Subcutaneous preadipocyte (primary cell): ENCODE measurements at places on chromosomes 11 and 22. TPM values are rescaled to one million over a fixed set of nuclear protein-coding genes. Genes with fewer than 3 reads are reported as not detected.

The PARVG gene
- total RNA-seq = under 0.01 and 0.20 TPM in 2 replicates

The CELSR1 gene
- 0.20 and 1.1 TPM in 2 replicates for total RNA-seq

The NCF4 gene
- not detected in 2 replicates for total RNA-seq

The PATE2 gene
- 0.20 and 0.37 TPM in 2 replicates for total RNA-seq
